AG09319 (cell line): ENCODE measurements at places on chromosomes 1 and 21.

GRCh38 chr1:72623299-72623708 lies 341.0 kb upstream of the NEGR1 start:
- DNase-seq = peak; percentile 10

- no peak for DNase-seq
Observed at GRCh38 chr1:225290244-225290643, 137.6 kb downstream of the LBR start.

DNA sequence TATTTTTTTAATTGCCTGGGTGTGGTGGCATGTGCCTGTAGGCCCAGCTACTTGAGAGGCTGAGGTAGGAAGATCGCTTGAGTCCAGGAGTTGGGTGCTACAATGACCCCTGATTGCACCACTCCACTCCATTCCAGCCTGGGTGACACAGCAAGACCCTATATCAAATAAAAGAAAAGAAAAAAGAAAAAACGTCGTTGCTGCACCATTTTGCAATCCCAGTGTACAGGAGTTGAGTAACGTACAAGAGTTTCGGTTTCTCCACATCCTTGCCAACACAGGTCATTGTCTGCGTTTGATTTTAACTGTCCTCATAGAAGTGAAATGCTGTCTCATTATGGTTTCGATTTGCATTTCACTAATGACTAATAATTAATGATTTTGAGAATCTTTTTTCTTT lies 7.9 kb downstream of the ZNF684 start:
- no peak for DNase-seq

GRCh38 chr1:196305216-196305615 lies 303.0 kb downstream of the KCNT2 start:
- DNase-seq = no peak

DNA sequence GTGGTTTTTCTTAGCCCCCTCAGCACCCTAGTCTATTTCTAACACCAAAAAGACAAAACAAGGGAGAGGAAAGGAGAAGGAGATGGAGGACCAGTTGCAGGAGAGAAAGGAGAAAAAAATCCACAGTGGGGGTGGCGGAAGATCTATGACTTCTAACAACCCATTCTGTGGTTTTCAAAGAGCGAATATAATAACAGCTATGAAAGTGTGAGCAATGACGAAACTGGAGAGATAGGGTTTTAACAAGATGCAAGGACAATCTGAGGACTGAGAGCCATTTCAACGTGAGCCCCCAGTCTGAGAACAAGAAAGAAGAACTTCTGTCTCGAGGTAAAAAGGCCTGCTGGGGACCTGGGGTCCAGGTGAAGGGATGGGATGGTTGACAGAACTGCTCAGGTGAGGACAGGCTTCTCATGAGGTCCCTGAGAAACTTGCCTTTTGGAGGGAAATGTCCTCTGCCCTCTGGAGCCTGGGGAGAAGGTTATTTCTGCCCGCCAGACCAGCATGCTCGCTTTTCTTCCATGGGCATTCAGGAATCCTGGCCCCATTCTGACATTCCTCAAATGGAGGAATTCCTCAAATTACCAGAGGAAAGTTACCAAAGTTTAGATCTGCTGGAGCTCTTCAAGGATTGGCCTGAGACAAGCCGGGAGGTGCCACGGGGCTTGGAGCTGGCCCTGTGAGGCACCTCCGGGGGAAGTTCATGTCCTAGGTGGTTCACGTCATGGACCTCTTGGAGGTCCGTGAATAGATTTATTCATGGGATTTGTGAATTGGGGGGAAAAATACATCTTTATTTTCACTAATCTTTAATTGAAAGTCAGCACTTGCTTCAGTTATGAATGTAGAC lies at the start of gene CD160:
CD160 (plus strand) TSS at position 270 of the 850 bp plus-strand sequence. CDS start 8,829 bp downstream, outside the sequence.
- DNase-seq = no peak

GRCh38 chr1:155962599-155963211 lies 15.6 kb downstream of the ARHGEF2 start:
- no peak for DNase-seq

DNA sequence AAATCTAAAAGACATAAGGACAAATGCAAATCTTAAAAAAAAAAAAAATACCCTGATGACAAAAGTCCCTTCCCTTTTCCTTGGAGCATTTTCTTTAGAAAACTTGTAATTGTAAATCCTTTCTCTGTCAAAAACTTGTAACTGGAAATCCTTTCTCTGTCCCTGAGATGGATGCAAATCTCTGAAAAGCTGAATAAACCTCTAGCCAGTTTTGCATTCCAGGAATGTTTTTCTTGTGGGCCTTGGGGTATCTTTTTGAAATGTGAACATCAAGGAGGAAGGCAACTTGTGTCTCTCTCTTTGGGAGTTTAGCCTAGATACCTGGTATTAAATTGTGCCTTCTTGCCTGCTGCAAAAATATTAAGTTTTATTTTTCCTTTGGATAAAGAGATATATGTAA lies 305.3 kb downstream of the KCNT2 start:
- DNase-seq = no peak
